ENCODE measurements at places on chromosomes 5 and 9. TPM values are rescaled to one million over a fixed set of nuclear protein-coding genes. Genes with fewer than 3 reads are reported as not detected.

The FBLL1 gene
- 3.8 TPM for total RNA-seq

The ZNF346 gene
- total RNA-seq: 26.9 TPM

DNA sequence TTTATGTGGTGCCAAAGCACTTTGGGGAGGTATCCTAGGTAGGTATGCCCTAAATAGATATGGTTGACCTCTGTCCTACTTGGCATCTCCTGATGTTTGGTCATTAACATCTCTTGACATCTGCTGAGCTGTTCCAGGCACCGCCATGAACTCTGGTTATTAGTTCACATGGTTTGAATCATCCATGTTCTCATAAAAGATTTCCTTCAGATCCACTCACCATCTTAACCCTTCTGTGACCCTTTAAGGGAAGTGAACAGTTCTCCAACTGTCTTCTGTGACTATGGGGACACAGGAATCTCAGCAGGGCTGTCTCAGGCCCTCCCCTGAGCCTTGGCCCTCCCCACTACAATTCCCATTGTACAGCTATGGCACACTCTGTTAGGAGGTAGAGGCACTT is 167.7 kb downstream of the CDH6 start:
- DNase-seq: no peak
- peaks cover 2% of the 10 kb centered on the region for H3K36me3 ChIP-seq
- H3K27ac ChIP-seq: no peak overlapping the region
- peaks cover 28% of the 10 kb centered on the region for H3K4me1 ChIP-seq
- H3K27me3 ChIP-seq: no peaks in the 10 kb centered on the region

DNA sequence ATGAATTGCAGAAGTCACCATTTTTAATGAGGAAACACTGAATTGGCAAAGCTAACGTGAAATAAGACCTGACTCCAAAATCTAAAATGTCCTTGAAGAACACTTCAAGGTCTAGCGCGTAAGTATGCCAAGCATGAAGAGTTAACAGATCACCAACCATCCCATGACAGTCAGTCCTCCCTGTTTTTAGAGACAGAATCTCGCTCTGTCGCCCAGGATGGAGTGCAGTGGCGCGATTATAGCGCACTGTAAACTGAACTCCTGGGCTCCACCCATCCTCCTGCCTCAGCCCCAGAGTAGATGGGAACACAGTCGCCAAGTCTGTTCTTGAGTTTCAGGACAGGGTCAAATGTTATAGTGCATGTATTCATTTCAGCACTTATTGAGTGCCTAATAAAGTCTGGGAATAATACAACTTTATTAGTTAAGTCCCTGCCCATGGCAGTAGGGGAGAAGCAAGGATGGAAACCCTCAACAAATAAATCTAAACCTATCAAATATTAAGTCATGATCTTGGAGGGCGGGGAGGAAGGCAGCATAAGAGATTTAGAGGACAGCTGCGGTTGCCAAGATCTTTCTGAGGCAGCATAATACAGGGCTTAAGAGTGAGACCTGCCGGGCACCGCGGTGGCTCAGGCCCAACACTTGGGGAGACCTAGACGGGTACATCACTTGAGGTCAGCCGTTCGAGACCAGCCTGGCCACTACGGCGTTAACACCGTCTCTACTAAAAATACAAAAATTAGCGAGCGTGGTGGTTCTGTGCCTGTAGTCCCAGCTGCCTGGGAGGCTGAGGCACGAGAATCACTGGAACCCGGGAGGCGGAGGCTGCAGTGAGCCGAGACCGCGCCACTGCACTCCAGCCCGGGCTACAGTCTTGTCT is 1.1 kb downstream of the ATPSCKMT start:
- H3K4me3 ChIP-seq: peak overlapping the region; percentile 89
- H3K27ac ChIP-seq: peak overlapping the region; percentile 99
- H3K36me3 ChIP-seq: peaks cover 4% of the 10 kb centered on the region
- H3K4me1 ChIP-seq: peaks cover 30% of the 10 kb centered on the region
- H3K27me3 ChIP-seq: no peaks in the 10 kb centered on the region
- DNase-seq: peak; percentile 60

GRCh38 chr9:75200892-75201470 is 112.7 kb downstream of the OSTF1 start:
- H3K27me3 ChIP-seq: peaks cover 25% of the 10 kb centered on the region
- no peak for DNase-seq
- H3K4me1 ChIP-seq: no peaks in the 10 kb centered on the region
- H3K4me3 ChIP-seq: no peak overlapping the region
- H3K27ac ChIP-seq: no peak overlapping the region
- no peaks in the 10 kb centered on the region for H3K36me3 ChIP-seq
